ENCODE measurements at places on chromosomes 2 and 18. TPM values are rescaled to one million over a fixed set of nuclear protein-coding genes. Genes with fewer than 3 reads are reported as not detected.

The CFAP65 gene
- total RNA-seq: 0.17 TPM

The GPR35 gene
- total RNA-seq: 1.0 TPM

The GMPPA gene
- 36.9 TPM for total RNA-seq

The MALT1 gene
- 8.7 TPM for total RNA-seq

The GPBAR1 gene
- total RNA-seq: 0.28 TPM

Data from A549 treated with AZD2906 at 1 μM for 4 hours (cell line).